ENCODE measurements at places on chromosomes 13 and 19.

DNA sequence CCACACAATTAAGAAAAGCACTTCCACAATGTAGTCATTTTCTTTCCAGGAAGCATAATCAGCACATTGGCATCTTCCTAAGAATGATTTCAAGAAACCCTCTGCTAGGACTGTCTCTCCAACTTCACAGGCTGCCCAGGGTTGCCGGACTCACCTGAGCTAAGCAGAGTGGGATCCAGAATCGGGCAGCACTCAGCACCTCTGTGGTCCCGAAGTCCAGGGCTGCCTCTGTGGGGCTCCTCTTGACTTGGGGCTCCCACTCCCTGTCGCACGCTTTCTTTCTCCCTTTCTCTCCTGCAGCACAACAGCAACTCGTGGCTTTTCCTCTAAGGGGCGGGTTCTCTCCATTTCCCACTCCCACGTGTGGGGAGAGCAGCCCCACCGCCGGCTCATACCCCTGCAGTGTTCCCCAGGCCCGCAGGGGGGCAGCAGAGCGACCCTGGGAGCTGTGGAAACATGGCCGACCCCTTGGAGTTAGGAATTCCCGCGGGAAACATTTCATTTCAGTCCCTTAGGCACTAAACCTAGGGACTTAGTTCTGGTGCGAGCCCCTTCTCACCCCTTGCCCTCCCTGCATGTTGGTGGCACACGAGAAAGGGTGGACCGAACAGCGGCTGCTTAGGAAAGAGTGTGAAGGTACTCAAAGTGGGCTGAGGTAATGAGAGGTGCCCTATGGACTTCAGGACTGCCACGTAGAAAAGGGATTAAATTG is at the start of gene TMEM272:
Gene TMEM272, minus strand, starts transcription at position 316 of the 712 bp plus-strand sequence. CDS start 6,647 bp downstream, outside the sequence.
- peak; percentile 36 for DNase-seq

DNA sequence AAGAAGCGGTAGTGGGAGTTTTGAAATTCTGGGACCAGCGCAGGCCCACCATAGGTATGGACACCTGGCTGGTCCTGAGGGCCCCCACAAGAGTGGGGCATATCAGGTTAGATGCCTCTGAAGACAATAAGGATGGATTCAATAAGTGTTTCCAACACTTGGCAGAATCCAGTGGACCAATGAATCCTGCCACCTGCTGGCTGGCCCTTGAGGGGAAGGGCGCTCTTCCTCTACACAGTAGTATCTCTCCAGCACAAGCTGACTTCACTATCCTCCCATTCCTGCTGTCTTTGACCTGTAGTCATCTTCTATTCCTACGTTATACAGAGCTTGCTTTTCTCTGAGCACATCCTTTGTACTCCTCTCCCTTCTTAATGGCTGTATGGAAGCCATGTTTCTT is 199.7 kb upstream of the TSHZ3 start:
- DNase-seq: no peak

DNA sequence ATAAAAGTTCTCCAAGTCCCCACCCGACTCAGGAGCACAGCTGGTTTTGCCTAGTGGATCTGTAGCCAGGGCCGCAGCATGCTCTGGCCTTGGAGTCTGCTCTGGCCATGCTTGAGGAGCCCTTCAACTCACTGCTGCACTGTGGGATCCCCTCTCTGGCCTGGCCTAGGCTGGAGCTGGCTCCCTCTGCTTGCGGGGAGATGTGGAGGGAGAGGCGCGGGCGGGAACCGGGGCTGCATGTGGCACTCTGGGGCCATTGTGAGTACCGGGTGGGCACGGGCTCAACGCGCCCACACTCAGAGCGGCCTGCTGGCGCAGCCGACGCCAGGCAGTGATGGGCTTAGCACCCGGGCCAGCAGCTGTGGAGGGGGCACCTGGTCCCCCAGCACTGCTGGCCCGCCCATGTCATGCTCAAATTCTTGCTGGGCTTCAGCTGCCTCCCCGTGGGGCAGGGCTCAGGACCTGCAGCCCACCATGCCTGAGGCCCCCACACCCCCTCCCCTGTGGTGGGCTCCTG is 57.0 kb upstream of the ATP12A start:
- no peak for DNase-seq

DNA sequence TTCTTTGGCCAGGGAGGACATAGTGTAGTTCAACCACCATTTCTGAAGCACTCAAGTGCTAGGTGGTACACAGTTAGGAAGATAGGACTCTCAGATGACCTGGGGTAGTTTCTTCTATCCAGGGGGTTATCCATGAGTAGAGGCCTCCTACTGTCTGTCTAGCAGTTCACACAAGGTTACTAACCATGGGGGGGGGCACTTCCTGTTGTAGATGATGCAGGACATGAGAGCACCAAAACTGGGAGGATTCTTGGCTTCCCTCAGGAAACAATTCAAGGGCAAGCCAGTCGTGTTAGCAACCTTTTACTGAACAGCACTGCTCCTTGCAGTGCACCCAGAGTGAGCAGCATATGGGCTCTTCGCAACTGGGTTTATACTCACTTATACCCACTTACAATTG is 8.9 kb upstream of the TPP2 start:
- DNase-seq: no peak

- peak; percentile 86 for DNase-seq
Measured at GRCh38 chr19:48644839-48645619, 958 bp downstream of the CA11 start.

DNA sequence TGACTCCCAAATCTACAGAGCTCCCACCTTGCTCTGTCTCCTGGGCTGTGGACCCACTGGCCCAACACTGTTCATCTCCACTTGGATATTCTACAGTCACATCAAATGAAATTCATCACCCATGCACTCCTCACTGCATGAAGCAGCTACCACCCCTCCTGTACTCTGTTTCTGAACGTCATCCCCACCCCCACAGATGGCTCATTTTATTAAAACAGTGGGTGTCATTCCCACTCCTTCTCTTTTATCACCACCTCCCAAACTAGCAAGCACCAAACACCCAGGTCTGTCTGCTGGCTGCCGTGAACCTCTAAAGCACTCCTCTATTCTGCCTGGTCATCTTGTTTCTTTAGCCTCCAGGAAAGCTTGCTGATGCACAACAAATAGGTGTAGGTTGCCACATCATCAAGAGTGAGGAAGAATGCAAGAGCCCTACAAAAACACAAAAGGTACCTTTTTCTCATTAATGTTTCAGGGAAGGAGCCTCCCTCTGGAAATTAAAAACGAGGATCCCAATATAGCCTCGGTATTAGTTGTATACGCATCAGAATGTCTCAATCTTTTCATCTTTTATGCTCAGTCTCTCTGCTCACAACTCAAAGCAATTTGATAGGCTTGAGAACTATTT is 91.8 kb downstream of the MIPEP start:
- no peak for DNase-seq

DNA sequence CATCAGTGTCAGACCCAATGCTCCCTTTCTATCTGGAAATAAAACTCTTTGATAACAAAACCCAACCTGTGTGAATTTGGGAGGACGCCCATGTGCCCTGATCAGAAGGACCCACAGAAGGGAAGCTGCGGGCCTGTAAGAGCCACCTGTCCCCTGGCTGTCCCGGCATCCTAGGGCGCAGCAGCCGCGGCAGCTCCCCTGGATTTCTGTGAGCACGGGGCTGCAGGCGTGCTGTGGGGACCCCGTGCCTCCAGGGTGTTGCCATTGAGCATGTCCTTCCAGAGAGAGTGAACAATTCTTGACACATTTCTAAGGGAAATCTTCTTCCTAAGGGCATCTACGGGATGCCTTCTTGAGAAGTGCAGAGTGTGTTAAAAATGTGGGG is 60.0 kb downstream of the MCF2L start:
- no peak for DNase-seq

GRCh38 chr13:97627566-97627965 is 193.6 kb downstream of the RAP2A start:
- peak; percentile 89 for DNase-seq

GRCh38 chr19:11031421-11032070 is 57.7 kb upstream of the LDLR start:
- DNase-seq: no peak
